ENCODE measurements at places on chromosomes 11 and 22.

DNA sequence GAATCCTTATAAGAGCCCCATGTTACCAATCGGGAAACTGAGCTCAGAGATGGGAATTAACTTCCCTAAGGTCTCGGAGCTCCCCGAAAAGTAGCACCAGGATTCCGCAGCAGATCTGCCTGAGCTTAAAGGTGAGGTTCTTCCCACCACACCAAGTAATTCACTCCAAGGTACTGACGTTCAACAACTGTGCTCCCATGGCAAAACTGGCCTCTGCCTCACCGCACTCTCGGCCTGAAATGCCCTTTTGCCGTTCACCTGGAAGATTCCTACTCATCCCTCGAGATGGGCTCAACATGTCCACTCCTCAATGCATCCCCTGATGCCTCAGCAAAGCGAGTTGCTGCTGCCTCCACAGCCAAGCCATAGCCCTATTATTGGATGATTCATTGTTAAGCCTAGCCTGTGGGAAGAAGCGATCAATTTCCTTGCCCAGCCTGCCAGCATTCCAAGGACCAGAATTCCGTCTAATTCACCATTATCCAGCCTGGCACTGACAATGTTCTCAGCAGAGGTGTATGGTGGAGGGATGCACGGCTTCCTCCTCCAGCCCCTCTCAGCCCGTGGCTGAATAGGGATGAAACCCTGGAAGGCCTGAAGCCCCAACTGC is 4.2 kb downstream of the PLAAT3 start:
- no peak for DNase-seq

GRCh38 chr22:30582051-30582450 is 7.6 kb upstream of the GAL3ST1 start:
- no peak for DNase-seq

DNA sequence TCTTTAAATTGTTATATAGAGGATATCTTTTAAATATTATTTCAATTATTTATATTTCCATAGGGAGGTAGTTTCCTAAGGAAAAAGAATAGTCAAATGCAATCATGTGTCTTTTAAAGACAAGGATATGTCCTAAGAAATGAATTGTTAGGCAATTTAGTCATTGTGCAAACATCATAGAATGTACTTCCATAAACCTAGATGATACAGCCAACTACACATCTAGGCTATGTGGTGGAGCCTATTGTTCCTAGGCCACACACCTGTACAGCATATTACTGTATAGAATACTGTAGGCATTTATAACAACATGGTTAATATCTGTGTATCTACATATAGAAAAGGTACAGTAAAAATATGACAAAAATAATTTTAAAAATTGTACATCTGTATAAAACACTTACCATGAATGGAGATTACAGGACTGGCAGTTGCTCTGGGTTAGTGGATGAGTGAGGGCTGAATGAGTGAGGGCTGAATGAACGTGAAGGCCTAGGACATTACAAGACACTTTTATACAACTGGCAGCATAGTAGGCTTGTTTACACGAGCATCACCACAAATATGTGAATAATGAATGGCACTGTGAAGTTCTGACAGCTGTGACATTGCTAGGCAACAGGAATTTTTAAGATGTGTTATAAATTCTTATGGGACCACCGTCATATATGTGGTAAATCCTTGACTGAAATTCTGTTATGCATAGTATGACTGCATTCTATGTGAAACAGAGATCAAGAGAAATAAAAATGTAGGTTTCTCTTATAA is 1879.0 kb upstream of the RAG2 start:
- no peak for DNase-seq

- no peak for DNase-seq
These were observed 9.1 kb upstream of the C1QTNF4 start for GRCh38 chr11:47603295-47603694.

- DNase-seq, result no peak
These were observed 1.9 kb downstream of the RGL4 start for GRCh38 chr22:23692598-23693291.

GRCh38 chr11:13010749-13011465 is 1.8 kb downstream of the RASSF10 start:
- DNase-seq, result no peak

GRCh38 chr11:13664351-13664750 is 4.1 kb upstream of the FAR1 start:
- DNase-seq, result no peak

DNA sequence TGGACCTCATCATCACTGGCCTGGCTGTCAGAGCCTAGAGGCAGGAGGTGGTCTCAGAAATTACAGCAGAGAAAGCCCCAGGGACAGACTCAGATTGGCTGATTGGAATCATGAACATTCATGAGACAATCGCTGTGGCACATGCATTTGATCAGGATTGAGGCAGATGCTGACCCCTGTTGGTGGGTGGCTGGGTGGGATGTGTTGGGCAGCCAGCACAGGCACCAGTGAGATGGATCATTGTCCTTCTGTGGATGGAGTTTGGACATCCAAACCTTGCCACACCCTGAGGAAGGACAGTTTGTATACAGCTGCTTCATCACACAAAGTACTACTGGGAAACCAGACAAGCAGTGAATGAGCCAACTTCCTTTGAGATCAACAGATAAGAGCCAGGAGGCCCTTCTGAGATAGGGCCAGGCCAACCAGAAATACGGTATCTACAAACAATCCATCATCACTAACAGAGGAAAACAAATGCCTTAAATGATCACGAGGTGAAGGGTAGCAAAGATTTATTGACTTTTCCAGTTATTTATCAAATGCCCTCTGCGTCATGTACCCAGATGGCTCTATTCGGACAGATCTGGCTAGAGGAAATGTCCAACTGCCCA is 17.3 kb downstream of the COMMD9 start:
- DNase-seq, result no peak

GRCh38 chr22:28477556-28477955 is 202.1 kb downstream of the TTC28 start:
- DNase-seq, result no peak

GRCh38 chr11:112655371-112655770 is 305.8 kb upstream of the NCAM1 start:
- no peak for DNase-seq

DNA sequence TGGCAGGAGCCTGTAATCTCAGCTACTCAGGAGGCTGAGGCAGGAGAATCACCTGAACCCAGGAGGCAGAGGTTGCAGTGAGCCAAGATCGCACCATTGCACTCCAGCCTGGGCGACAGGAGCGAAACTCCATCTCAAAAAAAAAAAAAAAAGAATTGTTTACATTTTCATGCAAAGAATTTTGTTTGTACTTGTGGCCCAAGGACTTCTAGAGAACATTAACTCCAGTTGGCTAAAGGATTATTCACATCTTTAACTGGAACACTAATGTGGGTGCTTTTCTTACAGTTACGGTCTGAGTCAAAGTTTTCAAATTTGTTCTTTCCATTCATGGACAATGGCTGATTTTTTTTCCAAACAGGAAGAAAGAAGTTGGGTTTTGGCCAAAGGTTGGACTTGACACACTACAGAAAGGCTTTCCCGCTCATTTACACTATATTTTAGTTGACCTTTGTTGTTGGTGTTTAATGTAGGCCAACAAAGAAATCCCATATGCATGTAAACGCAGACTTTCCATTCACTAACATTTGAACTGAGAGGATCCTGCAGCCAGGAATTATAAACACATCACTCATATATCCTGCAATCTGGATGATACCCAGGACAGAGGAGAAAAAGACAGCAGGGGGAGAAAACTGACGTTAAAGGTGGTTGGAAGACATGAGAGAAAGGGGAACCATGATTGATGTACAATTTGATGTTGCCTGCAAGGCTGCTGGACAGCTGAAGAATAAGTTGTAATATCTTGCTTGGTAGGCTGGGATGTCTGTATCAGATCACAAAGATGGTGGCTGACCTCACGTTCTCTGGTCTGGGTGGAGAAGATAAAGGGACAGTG is 13.1 kb downstream of the POU2AF1 start:
- no peak for DNase-seq

DNA sequence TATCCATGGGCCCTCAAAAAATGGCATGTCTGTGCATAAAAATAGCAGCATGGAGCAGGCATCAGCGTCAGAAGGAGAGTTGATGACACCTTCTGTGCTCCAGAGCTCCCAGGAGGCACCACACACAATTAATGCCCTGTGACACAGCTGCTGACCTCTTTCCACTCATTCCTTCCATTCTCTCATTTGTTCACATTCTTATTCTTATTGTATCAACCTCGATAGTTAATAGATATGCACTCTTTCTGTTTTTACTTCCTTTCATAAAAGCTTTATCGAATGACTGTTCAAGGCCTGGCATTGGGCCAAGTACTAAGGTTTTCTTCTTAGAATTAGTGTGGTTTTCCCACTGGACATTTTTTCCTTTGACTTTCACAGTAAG is 266.0 kb upstream of the MTNR1B start:
- no peak for DNase-seq

- DNase-seq, result no peak
These were observed 88.1 kb downstream of the SBF2 start for GRCh38 chr11:10205928-10206327.

DNA sequence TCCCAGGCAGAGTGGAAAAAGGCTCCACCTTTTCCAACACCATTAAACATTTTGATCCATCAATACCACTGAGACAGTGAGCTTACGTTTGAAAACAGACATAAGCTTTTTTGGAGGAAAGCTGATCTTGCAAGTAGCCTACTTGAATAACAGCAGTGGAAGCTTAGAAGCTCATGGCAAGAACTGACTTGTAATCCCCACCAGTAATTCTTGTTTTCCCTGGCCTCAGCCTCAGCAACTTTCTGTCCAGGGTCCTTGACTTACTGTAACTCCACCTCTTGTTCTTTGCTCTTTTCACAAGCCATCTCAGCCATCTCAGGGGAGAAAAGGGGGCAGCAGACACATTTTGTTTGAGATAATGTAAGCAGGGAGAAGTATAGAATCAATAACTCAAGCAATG is 12.3 kb upstream of the MPZL2 start:
- DNase-seq, result no peak

DNA sequence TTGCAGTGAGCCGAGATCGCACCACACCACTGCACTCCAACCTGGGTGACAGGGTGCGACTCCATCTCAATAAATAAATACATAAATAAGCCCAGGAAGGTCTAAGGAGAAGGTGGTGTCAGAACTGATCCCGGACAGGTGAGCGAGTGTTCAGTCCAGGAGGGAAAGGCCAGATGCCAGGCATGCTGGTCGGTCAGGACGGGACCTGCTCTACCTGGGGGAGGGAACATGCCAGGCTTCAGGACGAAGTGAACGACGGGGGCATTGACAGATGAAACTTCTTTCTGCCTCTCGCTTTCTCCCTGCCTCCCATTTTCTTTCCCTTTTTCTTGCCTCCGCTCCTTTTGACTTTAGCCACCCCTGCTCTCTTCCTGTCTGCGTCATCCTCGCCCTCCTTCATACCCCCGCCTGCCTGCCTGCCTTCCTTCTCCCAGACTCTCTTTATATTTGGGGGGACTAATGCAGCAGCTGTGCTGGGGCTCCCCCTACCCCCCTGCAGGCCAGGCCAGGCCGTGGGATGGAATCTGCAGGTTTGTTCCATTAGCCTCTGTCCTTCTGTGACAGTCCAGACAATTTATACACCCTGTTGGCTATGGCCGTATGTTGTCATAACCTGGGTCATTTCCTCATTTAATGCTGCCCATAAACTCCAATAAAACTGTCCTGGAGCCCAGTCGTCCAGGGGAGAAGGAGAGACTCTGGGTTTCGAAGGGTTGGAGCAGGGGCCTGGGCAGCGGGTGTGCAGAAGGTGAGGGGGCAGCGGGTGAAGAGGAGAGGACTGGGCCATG is 209.2 kb upstream of the TBCEL start:
- no peak for DNase-seq

- no peak for DNase-seq
These were observed 19.2 kb upstream of the DGCR8 start for GRCh38 chr22:20060700-20061480.

DNA sequence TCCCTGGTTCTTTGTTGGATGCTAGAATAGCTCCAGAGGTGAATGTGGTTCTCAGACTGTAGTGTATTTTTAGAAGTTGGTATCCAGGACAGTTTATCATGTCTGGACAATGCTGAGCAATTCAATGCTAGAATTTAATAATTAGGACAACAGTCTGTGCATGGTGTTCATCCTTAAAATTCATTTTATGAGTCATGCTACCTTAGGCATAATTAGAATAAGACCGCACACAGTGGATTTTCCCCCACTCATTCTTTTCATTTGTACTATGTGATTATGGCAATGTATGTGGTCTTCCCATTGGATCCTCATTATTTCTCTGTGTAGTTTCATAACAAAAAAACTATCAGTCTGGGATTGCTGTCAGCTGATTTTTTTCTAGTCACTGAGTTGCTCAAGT is 196.7 kb downstream of the ARHGAP42 start:
- DNase-seq, result no peak

DNA sequence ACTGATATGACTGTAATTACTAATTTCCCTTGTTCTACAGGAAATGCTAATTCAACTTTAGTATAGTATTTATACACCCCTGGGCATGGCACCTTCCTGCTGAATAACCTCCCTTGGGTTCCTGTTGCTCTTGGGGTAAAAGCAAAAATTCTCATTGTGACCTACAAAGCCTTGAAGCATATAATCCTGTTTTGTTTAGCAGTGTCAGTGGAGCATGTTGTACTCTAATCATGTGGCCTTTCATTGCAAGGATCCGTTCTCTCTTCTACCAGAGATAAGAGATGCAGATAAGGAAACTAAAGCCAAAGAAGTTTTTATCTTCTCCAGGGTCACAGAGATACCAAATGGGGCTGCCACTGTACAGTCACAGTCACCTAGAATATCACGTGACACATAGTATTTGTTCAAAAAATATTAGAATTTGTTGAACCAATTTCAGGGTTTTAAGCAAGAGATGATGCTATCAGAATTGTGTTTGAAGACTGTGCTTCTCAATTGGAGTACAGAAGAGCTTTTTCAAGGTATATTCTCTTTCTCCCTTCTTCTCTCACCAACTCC is 25.1 kb downstream of the CSRP3 start:
- DNase-seq, result no peak

GRCh38 chr11:28965819-28966218 is 857.6 kb downstream of the METTL15 start:
- DNase-seq, result no peak

DNA sequence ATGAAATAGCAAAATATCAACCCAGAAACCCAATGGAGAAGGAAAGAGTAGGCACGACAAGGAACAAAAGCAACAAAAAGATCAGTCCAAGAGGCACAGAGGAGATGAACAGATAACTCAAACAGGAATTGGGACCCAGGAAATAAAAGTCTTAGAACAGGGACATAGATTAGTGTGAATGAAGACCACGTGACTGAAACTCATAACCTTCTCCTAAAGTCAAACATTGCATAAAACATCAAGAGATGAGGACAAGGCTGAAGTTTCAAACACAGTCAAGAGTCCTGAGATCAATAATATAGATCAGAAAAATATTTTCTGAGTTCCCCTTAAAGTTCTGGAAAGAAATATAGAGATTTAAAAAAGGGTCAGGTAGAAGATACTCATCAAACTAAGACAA is 24.4 kb upstream of the OR56B4 start:
- DNase-seq, result no peak

GRCh38 chr22:20235389-20235991 is 32.6 kb downstream of the RTN4R start:
- no peak for DNase-seq

DNA sequence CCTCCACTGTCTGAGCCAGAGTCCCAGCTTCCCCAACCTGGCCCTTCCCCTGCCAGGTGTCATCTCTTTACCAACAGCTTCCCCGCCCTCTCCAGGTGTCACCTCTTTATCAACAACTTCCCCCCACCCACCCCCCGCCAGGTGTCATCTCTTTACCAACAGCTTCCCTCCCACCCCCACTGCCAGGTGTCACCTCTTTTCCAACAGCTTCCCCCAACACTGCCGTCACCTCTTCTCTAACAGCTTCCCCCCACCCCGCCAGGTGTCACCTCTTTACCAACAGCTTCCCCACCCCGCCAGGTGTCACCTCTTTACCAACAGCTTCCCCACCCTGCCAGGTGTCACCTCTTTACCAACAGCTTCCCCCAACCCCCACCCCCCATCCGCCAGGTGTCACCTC is 29.8 kb upstream of the TTLL12 start:
- DNase-seq, result no peak
